CD8-positive, alpha-beta memory T cell (primary cell): ENCODE measurements at places on chromosomes 11 and 22. TPM values are rescaled to one million over a fixed set of nuclear protein-coding genes. Genes with fewer than 3 reads are reported as not detected.

Gene OR5M3
- total RNA-seq = not detected

DNA sequence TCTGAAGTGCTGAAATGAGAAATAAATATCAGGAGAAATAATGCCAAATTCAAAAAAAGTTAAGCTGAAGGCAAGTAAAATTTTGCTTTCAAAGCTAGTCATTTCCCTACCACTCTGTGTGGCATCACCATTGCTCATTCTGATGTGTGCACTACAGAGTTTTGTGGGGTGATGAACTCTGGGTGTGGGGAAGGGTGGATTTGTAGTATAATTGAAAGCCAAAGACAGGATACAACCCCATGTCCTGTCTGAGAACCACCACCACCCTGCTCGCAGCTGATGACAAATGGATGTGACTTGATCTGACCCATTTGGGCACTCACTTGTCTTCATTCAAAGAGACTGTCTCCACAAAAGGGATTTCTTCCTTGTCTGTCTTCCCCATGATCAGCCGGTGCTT, 19.3 kb upstream of the TMEM9B start:
- no peak for DNase-seq

DNA sequence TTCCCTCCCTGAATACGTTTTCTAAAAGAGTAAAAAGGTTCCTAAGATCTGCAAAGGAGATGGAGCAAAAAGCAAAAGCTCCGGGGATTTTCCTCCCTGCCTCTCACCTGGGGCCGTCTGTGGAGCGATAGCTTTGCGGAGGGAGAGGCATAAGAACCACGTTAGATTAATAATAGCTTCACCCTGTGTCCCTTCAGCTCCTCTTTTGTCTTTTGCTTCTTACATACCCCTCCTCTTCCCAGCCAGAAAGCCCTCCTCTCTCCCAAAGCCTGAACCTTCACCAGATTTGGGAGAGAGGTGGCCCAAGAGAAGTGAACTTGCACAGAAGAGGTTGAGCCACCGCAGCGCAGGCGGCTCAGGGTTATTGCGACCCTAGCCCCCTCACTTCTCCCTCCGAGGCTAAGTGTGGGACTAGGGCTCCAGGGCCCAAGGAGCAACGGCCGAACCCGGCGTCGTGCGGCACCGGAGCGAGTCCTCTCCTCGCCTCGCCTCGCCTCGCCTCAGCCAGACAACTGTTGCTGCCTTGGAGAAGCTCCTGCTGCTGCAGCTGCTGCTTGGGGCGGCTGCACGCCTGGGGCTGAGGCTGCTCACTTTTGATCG, 97.6 kb upstream of the HSD17B12 start:
- no peak for DNase-seq

DNA sequence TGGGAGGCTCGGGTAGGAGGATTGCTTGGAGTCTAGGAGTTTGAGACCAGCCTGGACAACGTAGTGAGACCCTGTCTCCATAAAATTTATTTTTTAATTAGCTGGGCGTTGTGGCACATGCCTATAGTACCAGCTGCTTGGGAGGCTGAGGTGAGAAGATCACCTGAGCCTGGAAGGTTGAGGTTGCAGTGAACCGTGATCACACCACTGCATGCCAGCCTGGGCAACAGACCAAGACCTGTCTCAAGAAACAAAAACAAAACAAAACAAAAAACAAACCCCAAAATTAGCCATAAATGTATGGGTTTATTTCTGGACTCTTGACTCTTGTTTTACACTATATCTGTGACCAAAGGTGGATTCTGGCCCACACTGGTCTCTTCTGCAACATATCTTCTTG, 41.6 kb downstream of the EIF3F start:
- DNase-seq = no peak

DNA sequence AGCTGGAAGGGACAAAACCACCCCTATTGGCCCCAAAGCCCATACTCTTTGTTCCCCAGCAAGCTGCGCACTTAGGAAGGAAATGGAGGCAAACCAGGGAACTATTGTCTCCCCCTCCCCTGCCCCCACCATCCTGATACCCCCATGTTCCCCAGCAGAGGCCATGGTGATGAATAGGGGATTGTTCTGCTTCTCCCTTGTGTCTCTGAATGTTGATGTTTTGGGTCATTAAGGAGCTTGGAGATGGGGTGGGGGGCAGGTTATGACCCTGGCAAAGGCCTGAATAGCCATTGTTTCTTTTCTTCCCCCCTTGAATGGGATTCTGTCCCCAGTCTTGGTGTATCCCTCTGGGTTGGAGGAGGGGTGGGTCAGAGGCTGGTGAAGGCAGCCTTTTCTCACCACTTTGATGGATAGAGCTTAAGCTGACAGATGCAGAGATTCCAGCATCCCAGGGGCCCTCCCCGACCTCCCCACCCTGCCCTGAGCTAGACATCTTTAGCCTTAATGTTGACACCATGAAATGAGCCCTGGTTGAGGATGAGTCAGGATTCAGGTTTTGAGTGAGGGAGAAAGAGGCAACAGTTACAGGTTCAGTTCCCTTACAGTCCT, 8.3 kb downstream of the DTX4 start:
- DNase-seq = no peak

Gene SCN4B
- total RNA-seq = 0.33 TPM
